Smooth muscle cell of the pulmonary artery (primary cell): ENCODE measurements at places on chromosomes 5 and 9. TPM values are rescaled to one million over a fixed set of nuclear protein-coding genes. Genes with fewer than 3 reads are reported as not detected.

BRINP1 gene
- total RNA-seq: 0.26 and 8.9 TPM in 2 replicates

CDH9 gene
- not detected in 2 replicates for total RNA-seq

IL13 gene
- not detected in 2 replicates for total RNA-seq

NTNG2 gene
- 3.4 and 3.8 TPM in 2 replicates for total RNA-seq

SMIM27 gene
- total RNA-seq: 2.9 and 3.5 TPM in 2 replicates

ADAMTS12 gene
- total RNA-seq: 27.1 and 49.7 TPM in 2 replicates
